ENCODE measurements at places on chromosomes 3 and 15.

DNA sequence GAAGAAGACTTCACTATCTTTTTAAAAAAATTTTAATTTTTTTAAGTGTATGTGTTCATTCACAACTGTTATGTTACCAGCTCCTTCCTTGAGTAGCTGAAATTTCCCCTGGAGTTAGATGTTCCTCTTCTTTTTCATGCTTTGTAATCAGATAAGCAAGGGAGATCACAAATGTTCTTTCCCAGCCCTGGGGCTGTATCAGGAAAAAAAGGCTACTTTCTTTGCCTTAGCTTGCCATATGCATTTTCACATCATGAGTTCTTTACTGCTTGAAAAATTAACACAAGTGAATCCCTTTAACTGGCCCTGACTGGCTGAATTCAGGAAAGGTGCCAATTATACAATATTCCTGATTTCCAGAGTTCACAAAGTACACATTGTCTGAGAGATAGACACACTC lies 353.2 kb upstream of the ATP11B start:
- H3K27me3 ChIP-seq, result no peaks in the 10 kb centered on the region
- H3K27ac ChIP-seq, result no peak overlapping the region
- H3K4me1 ChIP-seq, result no peaks in the 10 kb centered on the region

DNA sequence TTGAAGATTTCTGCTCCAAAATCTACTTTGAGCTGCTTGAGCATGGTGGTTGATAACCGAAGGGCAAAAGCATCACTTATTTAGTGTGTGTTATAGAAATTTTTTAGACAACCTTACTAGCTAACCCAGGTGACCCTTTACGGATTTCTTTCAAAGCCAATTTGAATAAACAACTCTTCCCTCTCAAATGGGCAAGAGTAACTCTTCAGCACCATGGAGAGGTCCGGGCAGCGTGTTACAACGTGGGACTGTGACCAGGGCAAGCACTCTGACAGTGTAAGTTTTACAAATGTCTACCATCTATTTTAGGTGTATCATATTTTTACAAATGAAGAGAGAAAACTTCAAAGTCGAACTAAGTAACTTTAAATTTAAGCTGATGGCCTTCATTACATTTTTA lies 471.8 kb downstream of the MFSD1 start:
- no peak overlapping the region for H3K4me3 ChIP-seq
- no peak for DNase-seq
- H3K36me3 ChIP-seq, result no peaks in the 10 kb centered on the region
- no peak overlapping the region for H3K27ac ChIP-seq
- H3K27me3 ChIP-seq, result no peaks in the 10 kb centered on the region

DNA sequence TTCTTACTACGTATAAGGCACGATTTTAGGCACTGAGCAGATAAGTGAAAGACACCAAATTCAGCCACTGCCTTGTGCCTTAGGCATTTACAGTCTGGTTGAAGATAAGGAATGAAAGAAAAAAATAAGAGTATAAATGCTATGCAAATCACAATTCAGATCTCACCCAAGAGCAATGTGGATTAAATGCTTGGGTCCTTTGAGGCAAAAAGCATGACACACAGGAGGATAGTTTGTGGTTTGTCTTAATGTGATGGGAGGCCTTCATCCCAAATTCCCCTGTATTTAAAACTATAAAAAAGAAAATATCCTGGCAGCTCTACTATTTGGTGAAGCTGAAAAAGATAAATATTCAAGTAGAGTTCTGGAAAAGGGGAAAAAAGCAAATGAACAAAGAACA lies 79.8 kb downstream of the TGFBR2 start:
- H3K4me1 ChIP-seq, result peaks cover 56% of the 10 kb centered on the region
- H3K36me3 ChIP-seq, result peaks cover 4% of the 10 kb centered on the region
- DNase-seq, result no peak
- H3K27me3 ChIP-seq, result no peaks in the 10 kb centered on the region
- no peak overlapping the region for H3K4me3 ChIP-seq

- H3K4me3 ChIP-seq, result no peak overlapping the region
- H3K4me1 ChIP-seq, result no peaks in the 10 kb centered on the region
- H3K27me3 ChIP-seq, result no peaks in the 10 kb centered on the region
- H3K36me3 ChIP-seq, result no peaks in the 10 kb centered on the region
These were observed 14.1 kb downstream of the HRH1 start for GRCh38 chr3:11168406-11168805.

Measured in psoas muscle (tissue), 8 donors.